ENCODE measurements at places on chromosomes 4 and X.

DNA sequence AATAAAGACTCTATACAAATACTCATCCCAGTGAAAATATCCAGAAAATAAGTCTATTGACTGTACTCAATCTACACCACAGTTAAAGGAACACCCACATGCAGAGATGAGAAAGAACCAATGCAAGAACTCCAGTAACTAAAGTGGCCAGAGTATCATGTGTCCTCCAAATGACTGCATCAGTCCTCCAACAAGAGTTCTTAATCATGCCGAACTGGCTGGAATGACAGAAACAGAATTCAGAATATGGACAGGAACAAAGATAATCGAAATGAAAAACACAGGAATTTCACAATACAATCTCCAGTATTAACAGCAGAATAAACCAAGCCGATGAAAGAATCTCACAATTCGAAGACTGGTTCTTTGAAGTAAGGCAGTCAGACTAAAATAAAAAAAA, 210.3 kb downstream of the TBCK start:
- DNase-seq: no peak

GRCh38 chr4:177569434-177569833, 127.2 kb upstream of the AGA start:
- no peak for DNase-seq

- DNase-seq: no peak
These were observed 297.0 kb upstream of the PUDP start for GRCh38 chrX:7444967-7445366.

- no peak for DNase-seq
These were observed 210.2 kb upstream of the GYPA start for GRCh38 chr4:144350706-144351105.

DNA sequence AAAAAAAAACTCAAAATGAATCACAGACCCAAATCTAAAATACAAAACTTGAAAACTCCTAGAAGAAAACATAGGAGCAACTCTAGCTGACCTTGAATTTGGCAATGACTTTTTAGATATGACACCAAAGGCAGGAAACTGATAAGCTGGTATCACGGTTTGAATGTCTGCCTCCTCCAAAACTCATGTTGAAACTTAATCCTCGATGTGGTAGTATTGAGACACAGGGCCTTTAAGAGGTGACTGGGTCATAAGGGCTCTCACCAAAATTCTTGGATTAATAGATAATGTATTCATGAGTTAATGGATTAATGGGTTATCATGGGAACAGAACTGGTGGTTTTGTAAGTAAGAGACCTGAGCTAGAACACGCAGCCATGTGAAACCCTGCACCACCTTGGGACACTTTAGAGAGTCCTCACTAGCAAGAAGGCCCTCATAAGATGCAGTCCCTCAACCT, 40.5 kb downstream of the FRYL start:
- DNase-seq: no peak

DNA sequence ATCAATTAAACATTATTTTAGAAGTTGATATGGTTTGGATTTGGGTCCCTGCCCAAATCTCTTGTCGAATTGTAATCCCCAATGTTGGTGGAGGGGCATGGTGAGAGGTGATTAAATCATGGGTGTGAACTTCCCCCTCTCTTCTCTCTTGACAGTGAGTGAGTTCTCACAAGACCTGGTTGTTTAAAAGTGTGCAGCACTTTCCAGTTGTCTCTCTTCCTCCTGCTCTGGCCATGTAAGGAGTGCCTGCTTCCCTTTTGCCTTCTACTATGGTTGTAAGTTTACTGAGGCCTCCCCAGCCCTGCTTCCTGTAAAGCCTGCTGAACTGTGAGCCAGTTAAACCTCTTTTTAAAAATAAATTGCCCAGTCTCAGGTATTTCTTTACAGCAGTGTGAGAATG, 141.4 kb downstream of the GALNTL6 start:
- no peak for DNase-seq

- no peak for DNase-seq
These were observed 2.6 kb upstream of the TRPC5 start for GRCh38 chrX:112085149-112085548.

DNA sequence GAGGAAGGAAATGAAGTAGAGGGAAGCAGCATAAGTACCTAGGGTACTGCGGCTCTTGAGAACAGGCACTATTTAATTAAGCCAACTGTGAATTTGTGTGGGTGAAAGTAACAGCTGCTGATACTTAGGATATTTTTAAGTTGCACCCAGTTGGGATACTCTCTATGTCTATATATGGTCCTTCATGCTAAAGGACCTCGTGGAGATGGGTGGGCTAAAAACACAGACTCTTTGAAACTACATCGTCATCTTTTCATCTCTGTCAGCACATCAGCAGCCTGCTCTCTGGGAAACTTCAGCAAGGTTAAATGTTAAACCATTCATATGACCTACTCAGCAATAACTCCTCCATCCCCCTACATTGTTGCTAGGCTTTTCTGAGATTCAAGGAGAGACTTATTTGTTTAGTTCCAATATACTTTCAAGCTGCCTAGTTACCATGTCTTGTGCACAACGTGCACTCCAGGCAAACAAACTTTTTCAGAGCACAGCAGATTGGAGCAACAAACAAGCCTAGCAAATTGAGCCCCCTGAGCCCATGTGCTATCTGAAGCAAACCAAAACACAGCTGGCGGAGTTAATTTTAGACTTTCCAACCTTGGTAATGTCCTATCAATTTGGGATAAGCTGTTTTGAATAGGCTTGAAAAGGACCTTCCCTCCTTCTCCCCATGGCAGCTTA, 6.2 kb upstream of the MOB1B start:
- DNase-seq: no peak

DNA sequence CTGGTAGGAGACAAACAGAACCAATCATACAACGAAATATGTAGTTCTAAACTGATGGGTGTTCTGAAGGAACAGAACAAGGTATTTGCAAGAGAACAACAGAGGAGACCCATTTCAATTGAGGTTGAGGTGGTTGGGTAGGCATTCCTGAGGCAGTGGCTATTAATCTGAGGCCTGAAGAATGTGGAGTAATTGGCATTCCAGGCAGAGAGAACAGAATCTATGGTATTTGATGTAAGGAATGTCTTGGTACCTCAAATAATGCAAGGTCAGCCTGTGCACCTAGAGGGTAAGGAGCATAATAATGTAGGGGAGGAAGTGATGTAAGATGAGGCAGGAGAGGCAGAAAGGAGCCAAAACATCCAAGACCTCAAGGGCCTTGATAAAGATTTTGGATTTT, 109.5 kb upstream of the TEX13C start:
- DNase-seq: no peak

DNA sequence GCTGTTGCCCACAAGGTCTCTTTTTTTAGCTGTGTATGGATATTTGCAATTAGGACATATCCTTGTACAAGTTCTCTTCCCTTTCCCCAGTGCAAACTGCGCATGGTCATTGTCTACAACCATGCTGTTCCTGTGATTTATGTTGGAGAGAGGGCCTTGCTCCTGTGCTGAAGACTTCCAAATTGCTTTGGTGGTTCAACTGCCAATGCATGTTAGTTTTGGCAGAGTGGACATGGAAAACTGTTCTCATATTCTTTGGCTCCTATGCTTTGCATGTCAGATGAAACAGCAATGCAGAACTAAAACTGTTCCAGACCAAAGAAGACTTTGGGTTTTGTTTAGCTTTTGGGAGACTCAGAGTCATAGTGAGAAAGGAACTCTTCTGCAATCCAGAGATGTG, 148.8 kb upstream of the EDNRA start:
- no peak for DNase-seq

DNA sequence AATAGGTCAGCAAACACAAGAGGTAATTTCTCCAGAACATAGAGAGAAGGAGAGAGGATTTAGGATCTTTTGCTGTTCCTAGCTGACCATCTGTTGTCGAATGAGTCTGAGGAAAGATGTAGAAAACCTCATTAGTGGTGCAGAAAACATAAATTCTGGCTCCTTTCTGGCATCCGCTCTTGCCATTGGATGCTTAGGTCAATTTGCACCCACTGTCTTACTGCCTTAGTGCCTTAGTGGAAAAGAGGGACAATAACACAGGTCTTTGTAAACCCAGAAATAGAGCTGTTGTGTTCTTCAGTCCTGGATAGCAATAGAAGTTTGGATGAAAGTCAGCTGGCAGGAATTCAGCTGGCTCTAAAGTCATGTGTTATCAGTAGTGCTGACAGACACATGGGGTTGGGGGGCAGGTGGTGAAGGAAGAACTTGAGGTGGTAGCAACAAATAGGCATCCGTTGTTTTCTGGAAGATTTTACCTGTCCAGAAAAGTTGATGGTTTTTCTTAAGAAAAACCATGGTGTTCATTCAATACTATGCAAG, 78.2 kb downstream of the GLRA2 start:
- no peak for DNase-seq

DNA sequence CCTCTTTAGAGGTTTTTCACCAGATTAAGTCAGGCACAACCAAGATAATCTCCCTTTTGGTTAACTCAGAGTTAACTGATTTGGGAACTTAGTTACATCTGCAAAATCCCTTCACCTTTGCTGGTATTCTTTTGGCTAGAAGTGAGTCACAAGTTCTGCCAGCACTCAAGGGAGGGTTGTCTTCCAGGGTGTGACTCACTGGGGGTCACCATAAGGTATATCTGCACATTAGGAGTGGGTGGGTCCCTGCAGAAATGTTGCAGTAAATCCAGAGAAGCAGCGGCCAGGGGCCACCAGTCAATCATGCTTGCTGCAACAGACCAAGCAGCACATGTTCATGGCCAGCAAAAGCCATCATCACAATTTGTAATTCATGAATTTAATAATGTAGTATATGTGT, 59.8 kb upstream of the MAML3 start:
- DNase-seq: no peak

GRCh38 chrX:48864210-48864609, 28.8 kb upstream of the PCSK1N start:
- peak; percentile 15 for DNase-seq

All from AG08395 (cell line).